Stimulated activated CD8-positive, alpha-beta memory T cell treated with anti-CD3 and anti-CD28 coated beads, Interleukin-7, amount 100 ng/mL, for 1 hour (primary cell): ENCODE measurements at places on chromosomes 1 and 21.

DNA sequence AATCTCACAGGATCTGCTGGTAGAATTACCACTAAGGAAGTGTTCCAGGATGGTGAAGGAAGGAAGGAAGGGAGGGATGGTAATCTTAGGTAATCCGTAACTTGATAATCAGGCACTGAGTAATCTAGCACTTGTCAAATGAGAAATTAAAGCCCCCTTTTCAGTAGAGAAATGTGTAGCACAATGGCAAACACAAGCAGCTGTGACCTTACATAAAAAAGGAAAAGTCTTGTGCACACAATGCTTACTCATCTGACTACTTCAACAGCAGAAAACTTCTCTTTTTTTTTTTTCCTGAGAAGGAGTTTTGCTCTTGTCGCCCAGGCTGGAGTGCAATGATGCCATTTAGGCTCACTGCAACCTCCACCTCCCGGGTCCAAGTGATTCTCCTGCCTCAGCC is 6.1 kb downstream of the NUP210L start:
- DNase-seq = no peak

GRCh38 chr1:26003262-26003661 is 5.4 kb upstream of the PAFAH2 start:
- no peak for DNase-seq

- no peak for DNase-seq
These were observed 5.6 kb downstream of the PTPRF start for GRCh38 chr1:43536196-43536863.

DNA sequence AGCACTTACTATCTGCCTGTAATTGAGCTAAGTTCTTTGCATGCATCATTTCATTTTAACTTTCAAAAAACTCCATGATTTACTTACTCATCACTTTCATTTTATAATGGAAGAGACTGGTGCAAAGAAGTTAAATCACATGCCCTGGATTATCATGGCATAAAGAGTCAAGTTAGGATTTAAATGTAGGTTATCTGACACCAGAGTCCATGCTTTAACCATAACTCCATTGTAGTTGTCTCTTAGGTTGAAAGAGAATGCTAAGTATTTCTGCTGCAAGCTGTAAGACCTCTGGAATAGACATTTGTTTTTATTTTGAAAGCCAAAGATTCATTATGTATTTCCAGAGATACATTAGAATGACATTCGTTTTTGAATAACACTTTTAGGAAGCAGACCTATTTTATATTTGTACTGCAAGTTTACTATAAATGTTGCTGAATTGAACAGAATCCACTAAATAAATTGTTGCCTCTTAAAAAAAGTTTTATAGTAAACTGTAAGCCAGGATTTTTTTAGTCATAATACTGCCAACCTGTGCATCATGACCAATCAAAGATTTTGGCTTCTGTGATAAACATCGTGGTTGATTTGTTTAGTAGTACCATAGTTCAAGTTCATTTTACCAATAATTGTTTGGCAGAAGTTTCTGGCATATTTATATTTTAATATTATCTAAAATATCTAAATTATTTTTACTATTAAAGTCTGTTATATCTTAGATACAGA is 26.1 kb downstream of the CFH start:
- no peak for DNase-seq

DNA sequence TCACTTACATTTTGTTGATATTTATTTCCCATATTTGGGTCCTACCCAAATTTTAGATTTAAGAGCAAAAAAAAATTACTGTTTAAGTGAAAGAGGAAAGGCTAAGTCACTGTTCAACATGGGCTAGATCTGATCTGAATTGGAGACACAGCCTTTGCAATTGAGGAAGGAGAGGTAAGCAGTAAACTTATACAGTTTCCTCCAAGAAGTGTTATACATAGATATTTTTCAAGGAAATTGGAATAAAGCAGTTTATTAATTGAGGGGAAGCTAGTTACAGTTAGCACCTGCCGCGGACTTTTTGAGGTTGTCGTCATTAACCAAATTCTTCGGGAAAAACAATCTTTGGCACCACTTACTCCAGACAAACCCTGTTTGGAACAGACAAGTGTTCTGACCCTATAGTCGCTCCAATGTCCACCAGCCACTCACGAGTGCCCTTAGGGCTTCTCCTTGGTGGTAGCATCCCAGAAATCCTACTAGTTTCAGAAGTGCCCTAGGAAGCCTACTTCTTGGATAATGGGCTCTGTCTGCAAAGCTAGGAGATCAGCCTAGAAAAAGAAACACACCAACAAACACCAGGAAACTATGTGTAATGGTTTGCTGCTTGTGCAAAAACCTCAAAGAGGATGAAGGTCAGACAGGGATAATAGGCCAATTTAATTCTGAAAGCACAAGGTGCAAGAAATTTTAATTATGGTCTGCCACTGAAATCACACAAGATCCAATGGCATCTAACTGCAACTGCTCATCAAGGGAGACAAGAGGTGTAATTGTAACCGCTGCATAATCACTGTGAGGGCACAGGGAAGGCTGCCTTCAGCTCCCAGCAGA is 2.5 kb downstream of the WLS start:
- DNase-seq = no peak

GRCh38 chr1:12359359-12360133 is 129.7 kb downstream of the VPS13D start:
- DNase-seq = no peak

GRCh38 chr1:66253330-66253921 is 280.5 kb upstream of the SGIP1 start:
- no peak for DNase-seq

DNA sequence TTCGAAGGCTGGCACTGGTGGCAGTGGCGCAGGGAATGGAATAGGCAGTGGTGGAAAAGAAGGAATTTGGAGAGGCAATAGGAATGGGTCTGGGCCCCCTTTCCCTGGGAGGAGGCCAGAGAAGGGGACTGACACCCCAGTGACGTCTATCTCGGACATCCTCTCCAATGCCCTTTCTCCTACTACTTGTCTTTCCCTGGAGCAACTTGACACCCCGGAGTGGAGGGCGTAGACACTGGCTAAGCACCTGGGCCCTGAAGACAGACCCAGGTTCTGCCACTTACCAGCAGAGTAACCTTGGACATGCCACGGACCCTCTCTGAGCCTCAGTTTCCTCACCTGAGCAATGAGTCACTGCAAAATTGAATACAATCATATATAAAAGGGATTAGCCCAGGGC is 86.8 kb downstream of the CAMK2N1 start:
- no peak for DNase-seq

- no peak for DNase-seq
These were observed 643.0 kb downstream of the KIF26B start for GRCh38 chr1:245797592-245798348.

- DNase-seq = no peak
These were observed 602 bp downstream of the SH3BGRL3 start for GRCh38 chr1:26280333-26281042.

GRCh38 chr1:206963740-206964139 is 6.5 kb downstream of the FCAMR start:
- no peak for DNase-seq

DNA sequence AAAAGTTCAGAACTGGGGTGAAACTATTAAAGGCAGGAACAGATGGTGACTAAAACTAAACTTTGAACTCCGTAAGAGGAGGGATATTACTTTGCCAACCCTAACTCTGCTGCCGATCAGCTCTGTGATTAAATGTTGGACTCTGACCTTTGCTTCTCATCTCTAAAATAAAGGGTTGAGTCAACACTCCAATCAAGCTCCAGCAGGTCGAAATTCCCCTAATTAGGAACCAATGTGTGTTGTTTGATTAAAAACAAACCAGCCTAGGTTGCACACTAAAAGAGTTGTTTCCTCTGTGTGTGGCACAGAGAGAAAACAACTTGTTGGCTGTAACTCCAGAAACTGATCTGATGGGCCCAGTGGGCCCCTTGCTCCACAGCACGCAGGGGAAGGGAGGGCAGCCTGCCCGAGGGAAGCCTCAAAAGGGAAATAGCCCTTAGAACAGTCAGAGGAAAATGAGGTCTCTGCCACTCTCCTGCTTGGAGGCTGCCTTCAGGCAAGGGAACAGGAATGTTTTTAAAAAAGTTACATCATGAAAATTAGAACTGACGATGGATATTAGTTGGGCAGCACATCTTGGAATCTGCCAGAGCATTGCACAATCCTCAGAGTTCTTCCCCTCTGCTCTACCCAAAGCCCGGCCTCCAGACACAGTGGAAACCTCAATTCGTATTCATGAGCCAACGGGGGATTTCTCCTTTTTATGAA is 69.3 kb downstream of the KCTD3 start:
- DNase-seq = no peak
